ENCODE measurements at places on chromosomes 2 and 18.

GRCh38 chr2:144449028-144449406 lies 70.9 kb downstream of the ZEB2 start:
- DNase-seq, result no peak

- DNase-seq, result no peak
These were observed 29.6 kb upstream of the ENOSF1 start for GRCh38 chr18:741931-742512.

- DNase-seq, result no peak
These were observed 442.2 kb upstream of the SETBP1 start for GRCh38 chr18:44238454-44238853.

- DNase-seq, result no peak
These were observed 90.0 kb upstream of the PPP1CB start for GRCh38 chr2:28661589-28662001.

DNA sequence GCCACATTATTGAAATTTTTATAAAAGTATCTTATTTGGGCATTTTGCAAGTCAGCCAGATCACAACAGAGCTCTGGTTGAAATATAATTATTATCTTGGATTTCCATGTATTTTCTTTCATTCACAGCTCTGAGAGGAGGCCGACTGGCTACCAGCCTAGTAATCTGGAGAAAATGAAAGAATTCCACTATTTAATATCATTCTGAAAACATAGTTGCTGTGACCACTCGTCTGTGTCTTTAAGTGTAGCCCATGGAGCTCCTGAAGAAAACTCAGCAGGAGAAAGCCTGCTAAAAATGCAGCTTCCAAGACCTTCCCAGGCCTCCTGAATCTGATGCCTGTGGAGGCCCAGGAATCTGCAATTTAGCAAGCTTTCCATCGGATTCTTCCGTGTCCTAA lies 114.7 kb downstream of the SH3BP4 start:
- no peak for DNase-seq

- DNase-seq, result no peak
These were observed 63.7 kb downstream of the CYP26B1 start for GRCh38 chr2:72083751-72084583.

GRCh38 chr2:37705191-37705590 lies 33.7 kb upstream of the CDC42EP3 start:
- DNase-seq, result no peak

- DNase-seq, result no peak
These were observed 1929.3 kb upstream of the LRRTM1 start for GRCh38 chr2:82233806-82234205.

GRCh38 chr2:236171680-236172254 lies 3.6 kb upstream of the GBX2 start:
- no peak for DNase-seq

DNA sequence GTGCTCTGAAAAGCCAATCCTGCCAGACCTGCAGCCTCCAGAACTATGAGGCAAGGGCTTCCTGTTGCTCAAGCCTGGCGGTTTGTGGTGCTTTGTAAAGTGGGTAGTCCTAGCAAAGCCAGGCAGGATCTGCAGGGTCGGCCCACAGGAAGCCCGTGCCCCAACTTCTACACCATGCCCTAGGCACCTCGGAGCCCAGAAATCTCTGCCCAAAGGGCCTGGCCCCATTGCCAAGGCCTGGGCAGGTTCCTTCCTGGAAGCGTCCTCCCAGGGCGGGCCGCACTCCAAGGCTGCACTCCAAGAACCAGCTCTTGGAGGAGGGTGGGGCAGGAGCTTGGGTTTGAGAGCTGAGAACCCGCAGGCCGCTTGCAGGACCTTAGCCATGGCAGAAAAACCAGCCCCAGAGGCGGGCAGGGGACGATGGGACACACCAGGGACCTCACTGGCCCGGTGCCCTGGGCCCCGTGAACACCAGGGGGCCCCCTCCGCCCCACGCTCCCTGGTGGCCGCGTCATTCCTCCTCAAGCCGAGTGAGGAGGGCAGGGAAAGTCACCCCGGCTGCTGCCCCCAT lies 37.2 kb upstream of the ID2 start:
- no peak for DNase-seq

DNA sequence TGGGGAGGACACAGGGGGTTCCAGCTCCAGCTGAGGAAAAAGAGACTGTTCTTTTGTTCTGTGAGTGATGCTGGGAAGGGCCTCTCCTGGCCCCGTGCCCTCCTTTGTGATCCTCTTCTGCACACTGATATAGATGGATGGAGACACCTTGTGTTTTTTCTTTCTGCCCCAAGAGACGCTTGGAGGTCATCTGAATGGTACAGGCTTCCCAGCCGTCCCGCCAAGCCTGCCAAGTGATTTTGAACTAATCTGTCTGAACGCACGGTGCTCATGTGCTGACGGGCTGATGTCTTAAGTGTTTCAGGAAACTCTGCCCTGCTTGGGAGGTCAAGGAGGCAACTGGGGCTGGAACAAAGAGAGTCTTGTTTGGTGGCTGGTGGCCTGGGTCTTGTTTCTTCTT lies 57.5 kb downstream of the KIF5C start:
- no peak for DNase-seq

DNA sequence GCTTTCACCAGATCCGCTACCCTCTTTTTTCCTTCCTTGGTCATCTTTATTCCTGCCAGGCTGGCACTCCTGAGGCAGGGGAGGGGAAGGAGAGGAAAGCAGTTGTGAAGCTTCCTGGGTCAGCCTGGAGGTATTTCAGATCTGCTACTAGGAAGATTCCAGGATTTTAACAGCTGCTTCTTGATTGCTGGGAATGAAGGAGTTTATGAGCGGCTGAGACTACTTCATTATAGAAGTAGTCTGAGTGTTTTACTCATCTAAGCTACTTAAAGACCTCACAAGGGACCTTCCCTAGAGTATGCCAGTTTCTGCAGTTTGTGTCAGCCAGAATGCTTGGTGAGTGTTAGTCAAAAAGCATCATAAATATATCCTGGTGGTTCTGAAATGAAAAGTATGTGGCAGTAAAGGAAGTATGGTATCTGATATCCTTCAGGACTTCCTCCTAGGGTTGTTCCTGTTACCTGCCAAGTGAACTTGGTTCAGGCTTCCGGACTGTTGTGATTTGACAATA lies 1.9 kb downstream of the TANC1 start:
- DNase-seq, result no peak

DNA sequence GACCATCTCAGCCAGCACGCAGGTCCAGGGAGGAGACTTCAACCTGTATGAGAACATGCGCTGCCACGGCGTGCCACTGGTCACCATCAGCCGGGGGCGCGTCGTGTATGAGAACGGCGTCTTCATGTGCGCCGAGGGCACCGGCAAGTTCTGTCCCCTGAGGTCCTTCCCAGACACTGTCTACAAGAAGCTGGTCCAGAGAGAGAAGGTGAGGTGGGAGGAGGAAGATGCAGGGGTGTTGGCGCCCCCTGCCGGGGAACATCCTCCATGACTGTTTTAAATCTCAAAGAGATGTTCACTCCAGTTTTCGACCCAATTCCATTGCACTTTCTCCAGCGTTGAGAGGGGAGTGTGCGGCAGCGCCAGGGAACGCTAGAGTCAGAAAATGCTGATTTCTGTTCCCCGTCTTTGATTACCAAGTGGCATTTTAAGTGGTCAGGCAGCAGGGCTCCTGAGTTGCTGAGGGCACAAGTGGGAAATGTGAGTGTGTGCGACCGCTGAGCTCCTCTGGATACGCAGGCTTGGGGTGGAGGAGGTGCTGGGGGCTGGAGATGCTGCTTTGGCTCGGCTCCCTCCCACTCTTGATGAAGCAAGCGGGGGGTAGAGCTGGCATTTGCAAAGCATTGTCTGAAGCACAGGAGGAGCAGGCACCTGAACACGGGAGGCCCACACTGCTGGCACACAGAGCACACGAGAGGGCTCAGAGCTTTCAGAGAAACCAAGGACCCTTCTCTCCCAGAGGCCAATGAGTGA lies 27.7 kb upstream of the MAPRE3 start:
- peak; percentile 57 for DNase-seq

DNA sequence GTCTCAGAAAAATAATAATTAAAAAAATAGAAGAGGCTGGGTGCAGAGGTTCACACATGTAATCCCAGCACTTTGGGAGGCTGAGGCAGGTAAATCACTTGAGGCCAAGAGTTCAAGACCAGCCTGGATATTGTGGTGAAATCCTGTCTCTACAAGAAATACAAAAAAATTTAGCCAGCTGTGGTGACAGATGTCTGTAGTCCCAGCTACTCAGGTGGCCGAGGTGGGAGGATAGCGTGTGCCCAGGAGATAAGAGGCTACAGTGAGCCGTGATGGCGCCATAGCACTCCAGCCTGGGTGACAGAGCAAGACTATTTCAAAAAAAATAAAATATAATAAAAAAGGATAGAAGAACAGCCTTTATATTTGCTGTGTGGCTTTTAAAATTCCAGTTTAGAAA lies 35.9 kb downstream of the SMC6 start:
- DNase-seq, result no peak

DNA sequence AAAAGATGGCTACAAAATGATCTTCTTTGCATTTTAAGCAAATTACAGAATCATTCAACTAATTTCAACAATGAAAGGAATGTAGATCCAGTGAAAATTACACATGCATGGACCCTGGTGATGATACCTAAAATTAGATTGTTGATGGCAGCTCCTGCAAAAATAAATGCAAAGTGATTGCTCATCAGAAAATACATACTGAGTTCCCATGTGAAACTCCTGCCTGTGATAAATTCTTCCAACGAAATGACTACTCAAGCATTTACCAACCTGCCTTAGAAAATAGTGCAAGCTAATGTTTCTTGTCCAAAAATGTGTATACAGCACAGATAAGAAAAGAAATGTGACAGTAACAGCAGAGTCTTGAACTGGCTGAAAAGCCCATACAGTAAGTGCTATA lies 300.0 kb upstream of the REV1 start:
- no peak for DNase-seq

DNA sequence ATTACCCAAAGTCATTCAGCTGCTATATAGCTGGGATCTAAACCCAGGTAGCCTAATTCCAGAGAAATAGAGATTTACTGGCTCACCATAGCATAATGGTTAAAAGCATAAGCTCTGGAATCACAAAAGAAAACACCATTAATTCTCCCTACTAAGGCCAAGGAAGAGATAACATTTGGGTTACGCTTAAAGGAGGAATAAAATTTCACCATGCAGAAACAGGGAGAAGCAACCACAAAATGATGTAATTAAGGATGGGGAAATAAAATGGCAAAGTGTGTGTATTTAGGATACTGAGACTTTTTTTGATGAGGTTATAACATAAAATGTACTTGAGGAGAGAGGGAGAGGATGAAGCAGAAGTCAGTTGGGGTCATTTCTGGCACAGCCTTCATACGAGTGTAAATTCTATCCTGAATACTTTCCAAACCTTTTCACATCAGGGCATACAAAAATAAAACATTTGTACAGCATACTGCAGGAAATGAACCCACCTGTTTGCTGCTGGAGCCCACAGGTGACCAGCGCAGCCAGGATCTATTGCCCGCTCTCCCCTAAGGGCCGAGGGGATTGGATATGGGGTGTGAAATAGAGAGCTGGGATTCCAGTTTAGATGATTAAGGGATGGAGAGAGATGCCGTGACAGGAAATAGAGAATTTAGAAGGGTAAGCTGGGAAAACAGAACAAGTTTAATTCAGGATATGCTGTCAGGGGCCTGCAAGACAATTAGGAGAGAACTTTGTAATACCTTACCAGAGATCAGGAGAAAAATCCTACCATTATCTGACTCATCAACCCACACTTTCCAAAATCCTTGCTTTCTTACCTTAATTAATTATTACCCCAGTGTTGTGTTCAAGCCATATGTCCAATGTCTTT lies 43.8 kb upstream of the SERTAD2 start:
- no peak for DNase-seq

DNA sequence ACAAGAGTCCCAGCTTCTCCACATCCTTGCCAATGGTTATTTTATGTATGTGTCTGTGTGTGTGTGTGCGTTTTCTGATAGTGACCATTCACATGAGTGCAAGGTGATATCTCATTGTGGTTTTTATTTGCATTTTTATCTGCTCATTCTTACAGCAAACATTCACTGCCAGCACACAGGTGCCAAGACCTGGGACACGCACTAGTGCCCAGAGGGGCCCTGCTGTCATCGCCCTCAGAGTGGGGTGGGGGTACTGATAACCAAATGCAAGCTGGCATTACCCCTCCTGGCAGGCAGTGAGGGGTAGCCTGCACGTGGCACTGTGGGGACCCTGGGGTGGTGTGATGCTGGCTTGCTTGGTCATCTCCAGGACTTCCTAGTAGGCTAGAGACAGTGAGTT lies 285.4 kb downstream of the LPIN1 start:
- no peak for DNase-seq

- no peak for DNase-seq
These were observed 6.9 kb downstream of the HSBP1L1 start for GRCh38 chr18:79971211-79971952.

DNA sequence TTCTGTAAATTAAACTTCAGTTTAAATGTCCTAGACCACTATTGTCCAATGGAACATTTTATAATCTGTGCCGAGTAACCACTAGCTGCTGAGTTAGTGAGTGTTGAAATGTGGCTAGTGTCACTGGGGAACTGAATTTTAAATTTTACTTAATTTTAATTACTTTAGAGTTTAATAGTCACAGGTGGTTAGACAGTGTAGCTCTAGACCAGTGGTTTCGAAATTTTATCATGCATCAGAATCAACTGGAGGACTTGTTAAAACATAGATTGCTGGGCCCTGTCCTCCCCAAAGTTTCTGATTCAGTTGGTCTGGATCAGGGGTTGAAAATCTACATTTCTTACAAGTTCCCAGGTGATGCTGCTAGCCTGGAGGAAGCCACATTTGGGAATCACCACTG lies 110.4 kb downstream of the FMNL2 start:
- DNase-seq, result no peak

- no peak for DNase-seq
These were observed 134.0 kb downstream of the FTCDNL1 start for GRCh38 chr2:199716807-199717586.

- no peak for DNase-seq
These were observed 35.7 kb upstream of the ALPP start for GRCh38 chr2:232342635-232343565.

- no peak for DNase-seq
These were observed 296.5 kb downstream of the DCC start for GRCh38 chr18:52636536-52636935.

DNA sequence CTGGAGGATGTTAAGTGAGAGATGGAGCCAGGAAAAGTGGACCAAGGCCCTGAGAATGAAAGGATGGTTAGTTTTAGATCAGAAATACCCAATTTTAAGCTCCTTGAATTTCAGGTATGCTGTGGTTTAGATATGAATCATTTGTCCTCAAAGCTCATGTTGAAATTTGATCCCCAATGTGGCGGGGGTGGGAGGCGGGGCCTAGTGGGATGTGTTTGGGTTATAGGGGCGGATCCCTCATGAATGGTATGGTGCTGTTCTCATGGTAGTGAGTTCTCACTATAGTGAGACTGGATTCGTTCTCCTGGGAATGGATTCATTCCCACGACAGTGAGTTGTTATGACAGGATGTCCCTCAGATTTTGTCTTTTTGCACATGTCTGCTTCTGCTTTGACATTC lies 11.4 kb downstream of the MYO5B start:
- DNase-seq, result no peak

- DNase-seq, result no peak
These were observed 261.1 kb downstream of the GALNT13 start for GRCh38 chr2:154132827-154133226.

- no peak for DNase-seq
These were observed 504 bp downstream of the ASAP2 start for GRCh38 chr2:9206991-9207640.

- DNase-seq, result no peak
These were observed 4.1 kb upstream of the ZCCHC2 start for GRCh38 chr18:62518460-62519375.

Data from activated CD4-positive, alpha-beta T cell treated with anti-CD3 and anti-CD28 coated beads for 24 hours (primary cell).